ENCODE measurements at places on chromosomes 12 and 14.

DNA sequence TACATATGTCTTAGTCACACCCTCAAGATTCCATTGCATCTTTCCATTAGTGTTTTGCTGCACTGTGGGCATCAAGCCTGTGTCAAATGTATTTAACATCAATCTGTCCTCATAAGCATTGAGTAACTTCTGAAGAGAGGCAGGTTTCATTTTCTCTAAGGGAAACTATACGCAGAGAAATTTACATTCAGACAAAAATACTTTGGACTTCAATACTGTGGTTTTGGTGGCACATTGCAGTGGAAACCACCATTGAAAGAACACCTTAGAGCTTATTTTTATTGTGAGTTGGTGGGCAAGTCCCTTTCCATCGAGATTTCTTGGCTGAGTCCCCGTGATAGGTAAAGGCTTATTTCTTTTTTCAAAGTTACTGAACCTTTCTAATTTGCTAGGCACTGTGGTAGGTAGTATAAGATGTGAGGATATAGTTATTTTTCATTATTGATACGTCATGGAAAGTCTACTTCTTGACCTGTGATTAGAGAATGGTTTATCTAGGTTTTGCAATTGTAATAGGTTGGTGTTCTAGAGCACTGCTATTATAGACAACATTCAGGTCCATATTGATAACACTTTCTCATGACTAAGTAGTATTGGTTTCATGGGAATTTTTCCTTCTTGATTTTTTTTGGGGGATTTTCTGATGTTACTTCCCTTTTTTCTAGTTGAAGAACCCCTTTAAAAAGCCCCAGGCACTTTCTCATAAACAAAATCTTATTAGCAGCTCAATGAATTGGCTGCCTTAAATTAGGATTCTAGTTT lies 81.9 kb downstream of the CFAP54 start:
- DNase-seq: no peak

DNA sequence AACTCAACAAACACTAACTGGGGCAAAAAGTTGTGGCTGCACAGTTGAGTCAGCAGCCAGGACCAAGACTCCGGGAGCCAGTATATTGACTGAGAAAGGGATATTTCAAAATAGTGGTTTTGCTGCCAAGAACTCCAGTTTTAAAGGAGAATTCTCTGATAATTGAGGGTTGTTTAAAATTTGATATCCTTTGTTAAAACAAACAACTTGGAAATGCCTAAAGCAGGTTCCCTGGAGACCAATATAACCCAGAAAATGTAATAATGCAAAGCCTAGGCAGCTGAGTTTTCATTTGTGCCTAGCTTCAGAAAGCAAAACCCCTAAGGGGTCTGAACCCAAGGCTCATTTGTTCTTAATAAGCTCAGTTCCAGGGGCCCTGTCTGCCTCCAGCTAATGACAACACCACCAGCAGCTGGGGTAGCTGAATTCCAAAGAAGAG lies 311.7 kb upstream of the CCDC196 start:
- no peak for DNase-seq

DNA sequence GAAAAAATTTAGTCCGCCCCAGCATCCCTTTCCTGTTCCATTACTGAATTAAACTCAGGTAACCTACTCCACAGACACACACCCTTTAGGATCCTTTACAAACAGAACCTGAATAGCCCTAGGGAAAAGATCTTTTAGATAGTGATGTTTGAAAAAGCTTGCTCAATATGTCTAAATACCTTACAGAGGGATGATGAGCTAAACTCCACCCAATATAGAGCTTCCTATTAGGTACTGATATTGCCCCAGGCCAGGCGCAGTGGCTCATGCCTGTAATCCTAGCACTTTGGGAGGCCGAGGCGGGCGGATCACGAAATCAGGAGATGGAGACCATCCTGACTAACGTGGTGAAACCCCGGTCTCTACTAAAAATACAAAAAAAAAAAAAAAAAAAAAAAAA lies 50.1 kb downstream of the FERMT2 start:
- no peak for DNase-seq

GRCh38 chr12:6684609-6685008 lies 4.6 kb downstream of the ZNF384 start:
- peak; percentile 62 for DNase-seq

- DNase-seq: no peak
These were observed 435 bp downstream of the FOXM1 start for GRCh38 chr12:2876431-2877046.

DNA sequence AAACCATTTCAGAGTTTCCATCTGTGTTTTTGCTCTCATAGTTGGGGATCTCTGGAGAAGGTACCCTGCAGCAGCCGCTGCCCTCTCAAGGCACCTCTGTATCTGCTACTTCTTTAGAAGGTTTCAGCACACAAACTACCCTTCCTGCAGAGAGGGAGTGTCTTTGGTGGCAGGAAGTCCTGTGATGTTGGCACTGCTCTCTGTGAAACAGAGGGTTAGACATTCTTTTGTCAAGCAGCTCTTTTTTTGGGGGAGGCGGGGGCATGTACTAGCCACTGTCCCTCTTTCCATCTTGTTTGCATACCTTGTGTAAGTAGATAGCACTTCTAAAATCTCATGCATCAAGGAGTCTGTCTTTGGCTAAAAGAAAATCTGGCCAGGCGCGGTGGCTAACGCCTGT lies 352.6 kb downstream of the BMP4 start:
- no peak for DNase-seq

DNA sequence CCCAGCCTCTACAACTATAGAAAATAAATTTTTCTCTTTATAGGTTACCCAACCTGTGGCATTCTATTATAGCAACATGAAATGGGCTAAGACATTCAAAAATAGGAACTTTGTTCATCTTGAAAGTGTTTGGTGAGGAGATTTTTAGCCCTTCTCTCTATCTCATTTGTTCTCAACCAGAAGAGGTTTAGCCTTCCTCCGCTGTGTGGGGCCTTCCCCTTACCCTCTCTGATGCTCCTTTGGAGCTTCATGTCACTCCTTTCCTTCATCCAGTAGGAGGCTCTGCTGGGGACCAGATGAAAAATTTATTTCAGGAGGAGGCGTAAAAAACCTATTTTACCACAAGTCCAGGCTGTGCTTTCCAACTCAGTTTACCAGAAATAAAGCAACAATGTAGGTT lies 94.1 kb downstream of the RTN1 start:
- no peak for DNase-seq

GRCh38 chr14:32940066-32940651 lies 1.5 kb downstream of the NPAS3 start:
- DNase-seq: no peak

DNA sequence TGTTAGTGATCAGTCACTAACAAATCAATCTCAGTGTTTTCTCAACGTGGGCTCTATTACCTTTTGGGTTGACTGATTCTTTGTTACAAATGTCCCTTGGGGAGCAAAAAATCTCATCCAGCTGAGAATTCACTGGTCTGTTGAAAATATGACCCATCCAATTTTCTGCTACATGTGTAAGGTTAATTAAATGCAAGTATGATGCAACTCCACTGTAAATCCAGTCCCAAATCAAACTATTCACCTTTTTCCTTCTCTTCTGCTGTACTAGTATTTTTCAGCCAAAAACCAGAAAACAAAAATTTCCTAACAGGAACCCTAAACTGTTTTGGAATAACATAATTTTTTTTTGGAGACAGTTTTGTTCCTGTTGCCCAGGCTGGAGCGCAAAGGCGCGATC lies 2.2 kb downstream of the ERH start:
- DNase-seq: no peak

DNA sequence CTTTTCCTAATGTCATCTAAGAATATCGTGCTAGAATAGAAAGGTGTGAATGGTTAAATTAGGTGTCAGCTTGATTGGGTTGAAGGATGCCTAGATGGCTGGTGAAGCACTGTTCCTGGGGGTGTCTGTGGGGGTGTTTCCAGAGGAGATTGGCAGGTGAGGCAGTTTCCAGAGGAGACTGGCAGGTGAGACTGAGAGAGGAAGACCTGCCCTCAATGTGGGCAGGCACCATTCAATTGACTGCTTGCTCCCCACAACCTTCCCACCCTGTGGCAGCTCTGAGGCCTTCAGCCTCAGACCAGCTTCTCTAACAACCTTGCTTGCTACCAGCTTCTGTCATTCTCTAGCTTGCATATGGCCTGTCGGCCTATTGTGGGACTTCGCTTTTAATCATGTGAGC lies 9.2 kb downstream of the RNASE9 start:
- no peak for DNase-seq

DNA sequence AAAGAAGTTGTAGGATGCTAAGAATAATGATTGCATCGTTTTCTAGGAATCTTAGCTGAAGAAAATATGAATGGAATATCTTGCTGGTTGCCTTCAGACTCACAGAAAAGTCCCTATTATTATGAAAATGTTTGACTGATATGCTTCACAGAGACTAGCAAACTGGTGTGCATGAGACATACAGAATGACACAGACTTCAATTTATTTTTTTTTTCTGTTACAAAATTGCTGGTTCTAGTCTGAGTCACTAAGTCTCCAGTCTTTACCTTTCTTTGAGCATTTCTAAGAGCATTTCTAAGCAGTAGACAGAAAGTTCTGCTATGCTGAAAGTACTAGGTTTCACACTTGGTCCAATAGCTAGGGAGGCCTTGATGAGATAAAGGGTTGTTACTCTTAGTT lies 377.6 kb upstream of the ATP2B1 start:
- no peak for DNase-seq

DNA sequence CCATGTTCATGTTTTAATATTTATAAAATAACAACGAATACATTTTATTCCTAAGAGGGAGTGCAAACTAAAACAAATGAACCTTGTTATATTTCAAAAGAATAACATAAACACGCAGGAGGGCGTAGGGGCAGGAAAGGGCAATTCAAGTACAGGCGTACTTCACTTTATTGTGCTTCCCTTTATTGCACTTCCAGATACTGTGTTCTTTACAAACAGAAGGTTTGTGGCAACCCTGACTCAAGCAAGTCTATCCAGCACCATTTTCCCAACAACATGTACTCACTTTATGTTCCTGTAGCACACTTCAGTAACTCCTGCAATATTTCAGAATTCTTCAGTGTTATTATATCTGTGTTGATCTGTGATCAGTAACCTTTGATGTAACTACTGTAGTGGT lies 84.6 kb upstream of the PLEKHA5 start:
- DNase-seq: no peak

- DNase-seq: no peak
These were observed 66.4 kb downstream of the PAWR start for GRCh38 chr12:79624378-79624777.

DNA sequence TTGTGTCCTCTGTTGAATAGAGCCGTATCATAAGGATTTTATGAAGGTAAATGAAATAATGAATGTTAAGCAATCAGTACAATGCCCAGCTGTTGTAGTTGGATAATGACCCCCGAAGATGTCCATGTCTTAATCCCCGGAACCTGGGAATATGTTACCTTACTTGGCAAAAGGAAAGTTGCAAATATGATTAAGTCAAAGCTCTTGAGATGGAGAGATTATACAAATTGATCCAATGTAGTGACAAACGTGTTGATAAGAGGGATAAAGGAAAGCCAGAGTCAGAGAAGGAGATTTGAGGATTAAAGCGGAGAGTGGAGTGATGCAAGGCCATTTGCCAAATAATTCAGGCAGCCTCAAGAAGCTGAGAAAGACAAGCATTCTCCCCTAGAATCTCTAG lies 19.2 kb upstream of the MGAT4C start:
- DNase-seq: no peak

- DNase-seq: peak; percentile 53
These were observed 490 bp downstream of the SOS2 start for GRCh38 chr14:50230701-50231474.

GRCh38 chr12:3303410-3304136 lies 187.4 kb upstream of the PRMT8 start:
- no peak for DNase-seq

GRCh38 chr12:105773471-105773870 lies 365.3 kb downstream of the NUAK1 start:
- no peak for DNase-seq

DNA sequence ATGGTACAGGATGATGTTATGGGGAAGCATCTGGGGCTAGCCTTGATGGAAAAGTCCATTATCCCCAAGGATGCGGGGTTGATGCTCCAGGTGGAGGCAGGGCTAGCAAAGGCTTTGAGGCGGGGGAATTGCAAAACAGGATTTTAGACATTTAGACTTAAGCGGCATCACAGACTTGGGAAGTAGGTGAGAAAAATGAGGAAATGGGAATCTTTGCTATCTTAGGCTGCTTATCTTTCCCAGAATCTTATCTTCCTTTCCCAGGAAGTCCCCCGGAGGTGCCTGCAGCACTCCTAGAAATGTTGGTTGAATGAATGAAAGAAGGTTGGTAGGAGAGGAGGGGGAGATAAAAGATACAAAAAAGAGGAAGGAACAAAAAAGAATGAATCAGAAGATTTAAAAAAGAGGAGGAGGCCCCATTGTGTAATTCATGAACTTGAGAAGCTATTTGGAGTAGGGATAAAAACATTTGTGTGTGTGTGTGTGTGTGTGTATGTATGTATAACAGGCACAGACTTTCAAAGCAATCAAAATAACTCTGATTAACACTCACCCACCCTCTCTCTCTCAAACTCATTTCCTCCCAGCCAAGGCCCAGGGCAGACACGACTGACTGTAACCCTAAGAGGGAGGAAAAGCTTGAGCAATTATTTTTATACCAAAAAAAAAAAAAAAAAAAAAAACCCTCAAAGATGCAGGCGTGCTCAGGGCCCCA lies 62.5 kb upstream of the TBX3 start:
- DNase-seq: no peak

- DNase-seq: no peak
These were observed 90.4 kb downstream of the ARMH4 start for GRCh38 chr14:58061581-58061980.

GRCh38 chr12:10210225-10210624 lies 2.5 kb upstream of the GABARAPL1 start:
- DNase-seq: no peak

DNA sequence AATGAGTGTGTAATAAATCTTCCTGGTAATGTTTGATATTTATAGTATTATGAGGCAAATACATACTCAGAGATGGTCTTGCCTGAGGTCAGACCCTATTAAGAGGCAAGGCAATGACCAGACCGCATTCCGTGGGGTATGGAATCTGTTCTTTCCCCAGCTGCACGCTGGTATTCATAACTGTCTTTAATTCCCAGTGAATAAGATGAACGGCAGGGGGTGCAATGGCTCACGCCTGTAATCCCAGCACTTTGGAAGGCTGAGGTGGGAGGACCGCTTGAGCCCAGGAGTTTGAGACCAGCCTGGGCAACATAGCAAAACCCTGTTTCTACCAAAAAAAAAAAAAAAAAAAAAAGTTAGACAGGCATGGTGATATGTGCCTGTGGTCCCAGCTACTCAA lies 44.6 kb downstream of the ERO1A start:
- DNase-seq: no peak

DNA sequence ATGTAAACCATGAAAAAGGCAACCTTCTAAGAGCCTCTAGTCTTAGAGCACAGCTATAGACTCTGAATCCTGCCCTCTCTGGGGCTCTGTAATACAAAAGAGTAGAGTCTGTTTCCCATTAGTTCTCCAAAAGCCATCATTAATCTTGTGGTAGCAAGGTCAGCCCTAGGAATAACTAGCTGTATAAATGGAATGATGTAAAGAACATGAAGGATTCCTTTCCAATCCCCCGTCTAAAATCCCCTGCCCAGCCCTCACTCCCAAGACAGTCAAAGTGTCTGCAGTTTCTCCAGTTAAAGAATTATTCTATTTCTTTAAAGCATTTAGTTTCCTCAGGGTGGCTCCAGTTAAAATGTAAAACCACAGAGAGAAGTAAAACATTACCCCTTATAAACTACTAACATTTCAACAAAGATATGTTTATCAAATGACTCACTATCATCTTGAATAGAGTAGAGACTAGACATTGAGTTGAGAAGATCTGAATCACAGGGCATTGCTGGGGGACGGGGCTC lies 104.2 kb downstream of the ST8SIA1 start:
- no peak for DNase-seq
